NCI-H146 (cell line): ENCODE measurements at places on chromosomes 4 and X.
A peak's percentile ranks its signal among the peaks of the same experiment; 100 is the strongest.

DNA sequence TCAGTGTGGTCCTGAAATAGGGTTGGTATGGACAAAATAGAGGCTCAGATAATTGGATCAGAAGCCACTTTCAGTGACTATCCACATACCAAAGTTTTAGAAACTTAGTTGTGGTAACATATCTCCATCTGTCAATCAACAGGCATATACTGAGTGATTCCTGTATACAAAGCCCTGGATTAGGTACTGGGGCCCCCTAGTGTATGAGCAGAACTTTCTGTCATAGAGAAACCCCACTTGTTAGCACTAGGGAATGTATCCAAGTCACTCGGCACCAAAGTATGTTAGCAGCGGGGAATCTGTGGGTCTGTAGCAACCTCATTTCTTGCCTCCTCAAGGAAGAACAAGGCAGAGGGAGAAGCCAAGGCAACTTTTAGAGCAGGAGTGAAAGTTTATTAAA lies 50.7 kb downstream of the MAP7D3 start:
- DNase-seq, result no peak

DNA sequence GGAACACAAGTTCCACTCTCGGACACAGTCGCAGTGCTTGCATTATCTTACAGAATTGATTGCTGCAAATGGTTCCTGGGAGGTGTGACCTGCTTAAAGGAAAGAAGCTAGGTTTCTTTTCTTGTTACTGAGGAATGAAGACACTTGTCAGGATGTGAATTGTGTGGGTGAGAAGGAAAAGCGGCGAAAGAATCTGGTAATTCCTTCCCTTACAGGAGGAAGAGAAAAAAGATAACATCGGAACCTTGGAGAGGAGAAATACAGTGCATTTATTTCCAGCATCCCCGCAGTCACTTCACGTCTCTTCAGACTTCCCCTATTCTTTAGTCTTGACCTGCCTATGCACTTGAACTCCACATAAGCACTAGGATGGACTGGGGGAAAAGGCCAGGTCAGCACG lies 389 bp upstream of the CCSER1 start:
- no peak for DNase-seq

GRCh38 chr4:170818786-170819185 lies 729.0 kb upstream of the AADAT start:
- DNase-seq, result no peak

DNA sequence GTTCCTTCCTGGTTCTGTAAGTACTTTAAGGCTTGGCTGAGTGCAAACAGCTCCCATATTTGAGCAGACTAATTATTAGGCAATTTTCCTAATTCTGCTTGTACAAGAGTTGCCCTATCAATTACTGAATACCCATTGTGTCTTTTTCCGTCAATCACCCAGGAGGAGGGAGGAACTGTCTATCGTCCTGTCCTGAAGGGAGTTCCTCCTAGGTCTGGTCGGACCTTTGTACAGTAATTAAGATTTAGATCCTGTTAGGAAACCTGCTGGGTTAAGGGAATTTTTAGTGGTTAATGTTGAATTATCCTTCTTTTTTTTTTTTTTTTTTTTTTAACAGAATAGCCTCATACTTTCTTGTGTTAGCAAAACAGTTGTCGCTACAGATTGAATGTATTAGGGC lies 130.1 kb downstream of the KDM6A start:
- DNase-seq, result peak; percentile 27

DNA sequence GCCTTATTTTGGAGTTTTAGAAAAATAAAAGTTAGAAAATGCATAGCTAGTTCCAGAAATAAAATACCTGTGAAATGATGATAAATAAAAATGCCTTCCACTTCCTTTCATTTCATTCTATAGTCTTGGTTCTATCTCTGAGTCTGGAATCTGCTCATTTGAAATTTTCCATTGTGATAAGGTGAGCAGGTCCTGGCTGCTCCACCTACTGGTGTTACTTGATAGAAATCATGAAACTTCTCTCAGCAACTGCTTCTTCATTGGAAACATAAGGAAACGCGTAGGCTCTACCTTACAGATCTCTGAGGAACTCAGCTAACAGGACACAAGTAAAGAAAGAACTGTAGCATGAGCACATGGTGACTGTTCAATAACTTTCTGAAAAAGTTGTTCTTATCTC lies 141.8 kb downstream of the DCHS2 start:
- no peak for DNase-seq

DNA sequence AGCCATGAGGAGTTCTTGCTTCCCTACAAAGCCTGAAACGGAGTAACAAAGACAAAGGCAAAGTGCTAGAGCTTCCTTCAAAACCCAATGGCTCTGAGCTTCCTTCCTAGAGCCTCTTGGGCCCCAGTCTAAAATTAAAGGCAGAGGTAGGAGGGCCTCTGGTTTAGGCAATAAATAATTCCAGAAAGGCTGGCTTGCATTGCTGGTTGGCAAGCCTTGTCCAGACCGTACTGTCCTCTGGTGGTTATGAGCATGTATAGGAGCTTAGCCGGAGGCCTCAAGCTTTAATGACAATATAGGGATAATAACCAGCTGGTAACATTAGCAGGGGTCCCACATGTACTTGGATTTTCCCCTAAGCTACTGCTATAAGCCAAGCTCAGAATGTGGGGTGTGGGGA lies 237.3 kb downstream of the AR start:
- DNase-seq, result no peak

DNA sequence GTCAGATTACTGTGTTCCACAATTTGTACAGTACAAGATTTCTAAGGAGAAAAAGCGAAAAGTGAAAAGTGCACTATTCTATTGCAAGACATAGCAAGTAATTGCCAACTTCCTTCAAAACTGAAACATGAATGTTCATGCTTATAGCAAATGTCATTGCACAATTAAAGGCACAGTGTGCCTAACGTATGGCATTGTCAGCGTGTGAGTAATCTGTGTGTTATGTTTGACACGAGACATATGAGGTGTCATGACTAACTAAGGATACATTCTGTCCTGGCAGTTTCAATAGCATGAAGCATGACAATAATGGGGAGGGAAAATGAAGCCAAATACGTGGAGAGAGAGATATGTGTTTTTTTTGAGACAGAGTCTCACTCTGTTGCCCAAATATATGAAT lies 33.6 kb upstream of the TBC1D9 start:
- DNase-seq, result no peak

DNA sequence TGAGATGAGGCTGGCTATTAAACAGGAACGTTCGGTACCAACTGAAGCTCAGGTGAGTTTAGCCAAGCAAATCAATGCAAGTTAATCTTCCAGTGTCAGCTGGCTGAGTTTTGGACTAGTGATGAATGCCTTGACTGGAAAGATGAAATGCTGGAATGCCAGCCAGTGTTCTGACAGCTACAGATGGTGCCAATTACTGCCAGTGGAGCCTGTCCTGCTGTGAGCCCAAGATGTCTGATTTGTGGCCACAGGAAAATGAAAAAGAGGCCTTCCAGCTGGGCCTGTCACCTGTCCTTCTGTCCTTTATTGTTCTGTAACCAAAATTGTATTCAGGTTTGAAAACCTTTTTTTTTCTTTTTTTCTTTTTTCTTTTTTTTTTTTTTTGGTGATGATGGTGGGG lies 223.1 kb downstream of the AFF2 start:
- DNase-seq, result no peak

- DNase-seq, result no peak
Measured at GRCh38 chrX:101708163-101708562, 48.5 kb upstream of the ARMCX2 start.

DNA sequence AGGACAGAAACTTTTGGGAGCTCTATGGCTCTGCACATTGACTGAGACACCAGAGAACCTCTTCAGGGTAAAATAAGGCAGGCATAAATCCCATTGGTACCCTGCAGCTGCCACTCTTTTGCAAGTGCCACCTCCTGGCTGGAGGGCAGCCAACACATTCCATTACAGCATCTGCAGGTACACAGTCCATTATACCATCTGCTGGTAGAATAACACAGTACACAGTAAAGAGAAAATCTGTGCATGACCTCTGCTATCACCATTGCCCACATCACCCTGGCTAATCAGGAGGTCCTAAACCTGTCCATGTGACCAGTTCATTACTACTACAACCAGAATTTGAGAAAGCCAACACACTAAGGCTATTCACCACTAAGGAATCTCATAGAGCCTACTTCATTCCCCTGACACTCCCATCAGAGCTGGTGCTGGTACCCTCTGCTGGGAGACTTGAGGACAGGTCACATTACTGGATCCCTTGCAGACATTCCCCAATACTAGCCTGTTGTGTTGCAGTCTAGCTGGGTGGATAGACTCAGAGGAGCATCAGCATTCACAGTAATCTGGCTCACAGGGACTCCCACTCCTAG lies 176.2 kb upstream of the TACR3 start:
- DNase-seq, result no peak

GRCh38 chr4:74042681-74043080 lies 4.2 kb upstream of the CXCL3 start:
- DNase-seq, result no peak

DNA sequence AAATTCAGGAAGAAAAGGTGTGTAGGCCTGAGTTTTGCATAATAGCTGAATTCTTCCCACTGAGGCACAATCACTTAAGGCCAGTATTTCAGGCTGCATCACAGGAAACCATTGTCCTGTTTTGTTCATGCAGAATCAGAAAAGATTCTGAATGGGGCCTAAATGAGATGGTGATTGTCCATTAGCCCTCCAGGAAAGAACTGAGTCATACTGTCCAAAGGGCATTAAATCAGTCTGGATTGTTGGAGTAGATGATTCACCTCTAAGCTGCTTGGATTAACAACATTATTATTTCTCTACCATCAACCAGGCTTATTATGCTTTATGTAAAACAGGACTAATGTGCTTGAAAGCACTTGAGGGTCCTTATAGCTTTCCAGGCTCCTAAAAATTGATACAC lies 36.2 kb downstream of the CT47B1 start:
- DNase-seq, result no peak

GRCh38 chr4:31075969-31076368 lies 355.8 kb downstream of the PCDH7 start:
- DNase-seq, result no peak

GRCh38 chr4:139682741-139683151 lies 17.1 kb downstream of the MGST2 start:
- no peak for DNase-seq
